ENCODE measurements at places on chromosomes 11 and 22. TPM values are rescaled to one million over a fixed set of nuclear protein-coding genes. Genes with fewer than 3 reads are reported as not detected.

DNA sequence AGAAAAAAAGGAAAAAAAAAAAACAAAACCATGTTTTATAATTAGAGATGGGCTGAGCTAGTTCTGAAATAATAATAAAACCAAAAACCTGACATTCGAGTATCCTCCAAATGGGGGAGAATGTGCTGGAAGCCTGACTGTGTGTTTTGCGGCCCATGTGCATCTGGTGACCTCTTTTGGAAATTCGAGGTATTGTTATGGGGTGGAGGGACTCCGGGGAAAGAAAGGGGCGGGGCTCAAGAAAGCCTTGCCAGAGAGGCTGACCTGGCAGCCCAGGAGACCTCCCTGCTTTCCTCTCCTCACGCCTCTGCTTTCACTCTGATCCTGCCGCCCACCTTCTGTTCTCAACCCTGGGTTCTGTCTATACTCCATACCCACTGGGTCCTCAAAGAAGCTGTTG is 72.9 kb downstream of the CTTN start:
- peak; percentile 15 for DNase-seq

GRCh38 chr11:117145393-117145761 is 1.3 kb downstream of the PAFAH1B2 start:
- peak; percentile 41 for DNase-seq

- no peak for DNase-seq
Measured at GRCh38 chr11:116086426-116086825, 582.2 kb upstream of the CADM1 start.

GRCh38 chr11:118321386-118322082 is 17.0 kb downstream of the CD3E start:
- no peak for DNase-seq

DNA sequence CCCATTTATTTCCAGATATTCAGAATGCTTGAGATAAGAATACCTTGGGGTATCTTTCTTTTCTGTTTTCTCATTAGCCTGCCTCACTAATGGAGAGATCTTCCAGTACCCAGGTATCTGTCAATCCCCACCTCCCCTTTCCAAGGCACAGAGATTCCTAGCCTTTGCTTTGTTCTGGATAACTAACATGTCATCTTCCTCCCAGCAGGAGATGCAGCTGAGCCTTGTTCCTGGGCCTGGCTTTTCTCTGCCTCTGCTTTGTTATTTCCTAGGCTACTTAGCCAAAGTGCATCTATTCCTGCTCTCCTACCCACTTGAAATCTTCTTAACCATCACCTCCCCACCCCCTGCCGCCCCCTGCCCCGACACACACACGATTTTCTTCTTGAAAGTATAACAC is 297.1 kb downstream of the NELL1 start:
- DNase-seq = no peak

DNA sequence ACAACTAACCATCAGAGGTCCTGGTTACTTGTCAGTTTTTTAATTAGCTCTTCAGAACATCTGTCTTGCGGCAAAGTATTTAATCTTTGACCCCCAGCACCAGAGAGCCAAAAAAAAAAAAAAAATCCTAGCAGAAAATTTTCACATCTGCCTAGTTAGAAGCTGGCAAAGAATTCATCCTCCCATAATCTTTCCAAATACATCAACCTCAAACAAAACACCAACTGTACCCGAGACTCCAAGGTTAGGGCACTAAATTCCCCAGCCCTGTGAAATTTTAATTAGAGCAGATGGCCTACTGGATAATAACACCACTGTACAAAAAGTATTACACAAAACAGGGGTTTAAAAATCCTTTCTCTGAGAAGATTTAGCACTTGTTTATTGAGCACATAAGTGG is 55.7 kb downstream of the RAB38 start:
- no peak for DNase-seq

GRCh38 chr11:33668468-33668825 is 32.2 kb downstream of the C11orf91 start:
- DNase-seq = no peak

GRCh38 chr22:41709341-41709740 is 10.0 kb downstream of the MEI1 start:
- DNase-seq = no peak

- DNase-seq = no peak
Measured at GRCh38 chr11:78138291-78138690, 1.1 kb downstream of the ALG8 start.

- peak; percentile 89 for DNase-seq
Measured at GRCh38 chr11:79244241-79244772, 196.5 kb downstream of the TENM4 start.

GRCh38 chr11:132300283-132300682 is 929.9 kb downstream of the NTM start:
- DNase-seq = no peak

GRCh38 chr11:116869610-116870009 is 32.2 kb upstream of the APOA1 start:
- DNase-seq = no peak

- peak; percentile 60 for DNase-seq
Measured at GRCh38 chr11:33062137-33062536, 22.8 kb downstream of the TCP11L1 start.

- no peak for DNase-seq
Measured at GRCh38 chr11:33953289-33953688, 61.4 kb upstream of the LMO2 start.

GRCh38 chr22:31625661-31626426 is 36.2 kb downstream of the PISD start:
- peak; percentile 52 for DNase-seq

DNA sequence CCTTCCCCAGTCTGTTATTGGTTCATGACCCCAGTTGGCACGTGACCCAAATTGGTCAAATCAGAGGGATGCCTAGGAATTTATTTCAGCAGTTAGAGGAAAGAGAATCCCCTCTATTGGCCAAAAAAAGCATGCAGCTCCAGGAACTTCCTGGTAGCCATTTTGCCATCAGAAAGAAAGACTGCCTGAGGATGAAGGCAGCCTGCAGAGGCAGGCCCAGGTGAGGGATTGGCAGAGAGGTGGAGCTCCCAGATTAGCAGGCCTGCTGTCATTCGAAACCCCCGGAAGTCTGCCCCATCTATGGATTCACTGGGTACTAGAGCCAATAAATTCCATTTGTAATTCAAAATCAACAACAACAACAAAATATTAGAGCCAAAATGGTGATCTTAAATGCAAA is 207.6 kb downstream of the CWF19L2 start:
- DNase-seq = no peak

DNA sequence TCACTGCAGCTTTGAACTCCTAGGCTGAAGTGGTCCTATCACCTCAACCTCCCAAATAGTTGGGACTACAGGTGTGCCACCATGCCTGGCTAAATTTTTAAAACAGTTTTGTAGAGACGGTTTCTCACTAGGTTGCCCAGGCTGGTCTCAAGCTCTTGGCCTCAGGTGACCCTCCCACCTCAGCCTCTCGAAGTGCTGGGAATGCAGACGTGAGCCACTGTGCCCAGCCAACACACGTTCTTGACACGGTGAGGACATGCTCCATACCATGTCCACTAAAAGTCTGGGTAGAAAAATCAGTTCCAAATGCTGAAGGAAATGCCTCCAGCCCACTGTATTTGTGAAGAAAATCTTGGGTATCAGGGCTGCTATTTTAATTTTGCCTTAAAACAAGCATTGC is 46.9 kb downstream of the PDHX start:
- DNase-seq = no peak

- no peak for DNase-seq
Measured at GRCh38 chr11:131624531-131624930, 254.1 kb downstream of the NTM start.

DNA sequence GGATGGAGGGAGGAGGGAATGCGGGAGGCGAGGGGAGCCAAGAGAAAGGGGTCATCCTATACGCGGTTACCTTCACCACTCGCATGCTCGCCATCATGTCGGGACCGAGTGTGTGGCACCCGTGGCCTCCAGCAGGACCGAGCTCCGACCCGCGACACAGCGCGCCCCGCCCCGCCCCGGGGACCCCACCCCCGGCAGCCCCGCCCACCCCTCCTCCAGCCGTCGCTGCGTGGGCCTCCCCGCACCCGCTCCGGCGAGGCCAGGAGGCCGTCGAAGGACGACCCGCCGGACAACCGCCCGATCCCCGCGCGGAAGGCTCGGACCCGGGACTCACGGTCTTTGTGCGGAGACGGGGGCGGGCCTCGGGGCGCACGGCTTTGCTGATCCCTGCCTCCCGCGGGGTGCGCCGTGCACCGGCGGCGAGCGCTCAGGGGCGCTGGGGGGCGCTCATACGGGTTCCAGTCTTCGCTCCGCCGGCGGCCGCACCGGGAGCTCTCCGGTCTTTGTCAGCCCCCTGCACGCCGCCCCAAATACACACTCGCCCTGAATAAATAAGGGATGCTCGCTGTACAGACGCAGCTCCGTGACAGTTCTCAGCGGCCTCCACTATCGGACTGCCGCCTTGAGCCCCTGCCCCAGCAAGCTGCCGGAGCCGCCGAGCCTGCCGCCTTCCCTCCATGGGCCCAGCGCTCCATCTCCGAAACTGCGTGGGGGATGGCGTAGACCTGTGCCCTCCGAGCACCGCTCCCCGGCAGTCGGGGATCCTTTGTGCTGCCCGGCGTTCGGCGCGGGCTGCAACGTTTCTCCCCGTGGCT is at the start of gene UBE2L6:
UBE2L6 (minus strand) TSS at position 158 of the 815 bp plus-strand sequence; CDS start at position 97, 61 bp downstream.
- peak; percentile 29 for DNase-seq

DNA sequence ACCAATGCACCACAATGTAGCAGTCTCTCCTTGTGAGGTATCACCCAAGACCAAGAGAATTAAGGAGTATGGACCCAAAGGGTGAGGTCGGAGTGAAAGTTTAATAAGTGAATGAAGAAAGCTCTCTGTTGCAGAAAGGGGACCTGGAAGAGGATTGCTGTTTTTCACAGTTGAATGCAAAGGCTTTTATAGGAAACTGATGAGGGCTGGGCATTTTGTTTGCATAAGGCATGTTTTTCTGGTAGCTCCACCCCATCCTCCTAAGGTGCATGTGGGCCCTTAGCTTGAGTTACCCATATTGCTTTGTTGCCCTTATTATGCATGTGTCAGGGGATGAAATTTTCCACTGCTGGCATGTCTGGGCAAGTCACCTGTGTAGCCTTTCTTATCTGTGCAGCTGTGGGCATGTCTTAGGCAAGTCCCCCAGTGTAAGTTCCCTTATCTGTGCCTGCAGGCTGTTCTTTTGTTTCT is 64.7 kb downstream of the BDNF start:
- no peak for DNase-seq

- DNase-seq = no peak
Measured at GRCh38 chr11:57370251-57370650, 10.7 kb downstream of the PRG3 start.

DNA sequence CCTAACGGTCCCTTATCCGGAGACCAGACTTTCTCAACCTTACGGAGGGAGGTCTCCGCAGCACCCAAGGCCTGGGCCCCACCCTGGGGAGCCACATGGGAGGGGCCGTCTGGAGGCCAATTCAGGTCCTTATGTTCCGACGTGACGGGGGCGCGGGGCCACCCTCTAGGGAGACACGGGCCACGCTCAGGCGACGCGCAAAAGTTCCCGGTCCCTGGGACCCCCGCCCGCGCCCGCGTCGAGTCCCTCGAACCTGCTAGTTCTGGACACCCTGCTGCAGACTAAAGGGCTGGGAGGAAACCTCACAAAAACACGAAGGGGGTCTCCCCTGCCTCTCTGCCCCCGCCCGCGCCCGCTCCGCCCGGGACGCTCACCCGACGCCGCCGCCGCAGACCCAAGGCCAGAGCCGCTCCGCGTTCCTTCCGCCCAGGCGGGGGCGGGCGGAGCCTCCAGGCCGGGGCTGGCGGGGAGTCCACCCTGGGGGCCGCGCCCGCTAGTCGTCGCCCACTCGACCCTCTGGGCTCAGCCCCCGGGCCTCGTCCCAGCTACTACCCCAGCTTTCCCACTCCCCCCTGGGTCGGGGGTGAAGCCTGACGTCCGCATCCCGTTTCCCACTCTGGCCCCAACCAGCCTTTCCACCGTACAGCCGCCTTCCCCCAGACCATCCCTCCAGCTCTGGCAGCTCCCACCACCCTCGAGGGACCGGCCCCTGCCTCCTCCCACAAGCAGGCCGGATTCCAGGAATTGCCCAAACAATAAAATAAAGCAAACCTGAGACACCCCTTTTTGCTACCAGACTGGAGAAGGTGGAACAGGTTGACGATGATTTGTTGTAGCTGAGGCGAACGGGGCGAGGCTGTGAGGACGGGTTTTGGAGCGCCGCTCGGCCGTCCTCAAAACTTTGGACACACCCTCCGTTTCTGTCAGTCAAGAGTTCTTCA is 2.7 kb downstream of the RNH1 start:
- peak; percentile 50 for DNase-seq

- no peak for DNase-seq
Measured at GRCh38 chr11:44282620-44283019, 27.3 kb downstream of the ALX4 start.

GRCh38 chr11:43697679-43698078 is 17.1 kb downstream of the HSD17B12 start:
- peak; percentile 53 for DNase-seq

GRCh38 chr11:131303611-131304119 is 66.8 kb upstream of the NTM start:
- DNase-seq = no peak

- DNase-seq = no peak
Measured at GRCh38 chr11:119389611-119390254, 8.2 kb upstream of the USP2 start.

GRCh38 chr22:25758316-25758715 is 16.3 kb downstream of the MYO18B start:
- peak; percentile 18 for DNase-seq

DNA sequence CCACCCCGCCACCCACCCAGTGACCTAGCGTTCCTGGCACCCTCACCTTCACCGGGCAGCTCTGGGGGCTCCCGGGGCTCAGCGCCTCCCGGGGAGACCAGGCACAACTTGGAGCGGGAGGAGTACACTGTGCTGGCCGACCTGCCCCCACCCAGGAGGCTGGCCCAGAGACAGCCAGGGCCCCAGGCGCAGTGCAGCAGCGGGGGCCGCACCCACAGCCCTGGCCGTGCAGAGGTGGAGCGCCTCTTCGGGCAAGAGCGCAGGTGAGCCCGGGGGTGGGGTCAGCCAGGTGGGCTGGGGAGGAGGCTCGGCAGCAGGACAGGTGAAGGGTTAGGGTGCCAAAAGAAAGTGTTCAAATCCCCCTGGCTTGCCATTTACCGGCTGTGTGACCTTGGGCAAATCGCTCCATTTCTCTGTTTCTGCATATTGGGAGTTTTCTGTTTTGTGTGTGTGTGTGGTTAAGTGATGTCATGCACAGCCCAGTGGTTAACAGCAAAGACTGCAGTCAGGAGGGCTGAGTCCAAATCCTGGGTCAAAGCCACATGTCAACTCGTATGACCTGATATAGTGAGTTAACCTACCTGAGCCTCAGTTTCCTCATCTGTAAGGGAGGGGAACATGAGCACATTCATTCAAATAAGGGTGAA is 29.5 kb downstream of the TRIOBP start:
- DNase-seq = peak; percentile 45

The CABP7 gene
- not detected for total RNA-seq

The ARHGAP8 gene
- 0.97 TPM for total RNA-seq

The PGA5 gene
- total RNA-seq = not detected

The SPI1 gene
- total RNA-seq = not detected

The LSP1 gene
- total RNA-seq = not detected

The MIAT gene
- 1.3 TPM for total RNA-seq

The DDX17 gene
- 454 TPM for total RNA-seq

The SCN2B gene
- total RNA-seq = not detected

The BRD1 gene
- 29.3 TPM for total RNA-seq

The BDNF gene
- 20.6 TPM for total RNA-seq

The SYT12 gene
- total RNA-seq = 0.43 TPM

The ELFN2 gene
- 0.32 TPM for total RNA-seq

The SAA4 gene
- total RNA-seq = not detected

The MMP8 gene
- under 0.01 TPM for total RNA-seq

The RIMBP3C gene
- total RNA-seq = 0.64 TPM

Measured in fibroblast of villous mesenchyme (primary cell).